HAP-1 (cell line): ENCODE measurements at places on chromosomes 3 and 15.

- DNase-seq = no peak
These were observed 749.9 kb downstream of the TBL1XR1 start for GRCh38 chr3:176447369-176447768.

GRCh38 chr3:38264353-38264771, 1.2 kb upstream of the SLC22A13 start:
- DNase-seq = no peak

GRCh38 chr3:116265320-116265695, 180.0 kb downstream of the LSAMP start:
- no peak for DNase-seq

DNA sequence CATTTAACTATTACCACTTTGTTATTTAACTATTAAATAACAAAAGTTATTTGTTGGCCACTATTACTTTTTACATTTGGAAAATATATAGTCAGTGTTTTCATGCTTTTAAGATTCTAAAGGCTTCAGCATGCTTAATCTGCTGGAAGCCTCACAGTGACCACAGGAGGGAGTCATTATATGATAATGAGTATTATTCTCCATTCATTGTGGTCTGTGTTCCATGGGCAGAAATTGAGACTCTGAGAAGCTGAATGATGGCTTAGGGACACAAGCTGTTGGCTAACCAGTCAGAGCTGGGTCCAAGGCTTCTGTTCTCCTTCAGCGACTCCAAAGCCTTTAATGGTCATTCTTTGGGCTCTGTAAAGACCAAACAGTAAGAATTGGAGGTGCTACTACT, 64.7 kb downstream of the BFSP2 start:
- no peak for DNase-seq

DNA sequence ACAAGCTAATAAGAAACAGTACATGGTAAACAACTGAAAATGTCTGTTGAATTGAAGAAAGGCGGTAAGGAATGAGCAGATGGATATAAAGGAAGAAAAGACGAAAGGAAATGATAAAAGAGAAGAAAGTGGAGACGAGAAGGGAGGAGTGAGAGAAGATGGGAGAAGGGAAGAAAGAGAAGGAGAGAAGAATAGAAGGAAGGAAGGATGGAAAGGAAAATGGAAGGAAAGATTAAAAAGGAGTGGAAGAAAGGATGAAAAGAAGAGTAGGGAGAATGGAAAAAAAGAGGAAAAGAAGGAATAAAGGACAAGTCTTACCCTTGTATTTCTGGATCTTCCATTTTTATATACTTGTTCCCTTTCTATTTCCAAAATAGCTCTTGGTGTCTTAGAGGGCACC, 17.7 kb downstream of the CPNE4 start:
- no peak for DNase-seq

- peak; percentile 61 for DNase-seq
These were observed 26.3 kb downstream of the NR2F2 start for GRCh38 chr15:96356494-96357455.

DNA sequence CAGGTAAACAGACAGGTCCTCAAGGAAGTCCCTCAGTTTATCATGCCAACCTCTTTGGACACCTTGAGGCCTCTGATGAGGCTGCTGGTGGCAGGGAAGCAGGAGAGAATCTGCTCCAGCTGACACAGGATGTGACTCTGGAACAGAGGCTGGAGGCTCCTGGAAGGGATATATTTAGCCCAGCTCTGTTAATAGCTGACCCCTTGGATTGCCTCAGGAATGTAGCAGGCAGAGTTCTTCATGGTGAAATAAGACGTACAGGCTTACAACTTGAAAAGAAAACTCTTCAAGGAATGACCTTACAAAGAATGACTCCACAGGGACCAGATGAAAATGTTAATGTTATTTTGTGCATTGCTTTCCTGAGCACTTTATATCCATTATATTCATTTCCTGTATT, 90.5 kb downstream of the AQP9 start:
- DNase-seq = no peak

- DNase-seq = no peak
These were observed 165.7 kb downstream of the P3H2 start for GRCh38 chr3:189954733-189955665.

GRCh38 chr3:134067531-134068161, 37.9 kb upstream of the SLCO2A1 start:
- no peak for DNase-seq

GRCh38 chr3:164049847-164050246, 1028.4 kb downstream of the SI start:
- no peak for DNase-seq
